ENCODE measurements at places on chromosomes 1 and 21.
A peak's percentile ranks its signal among the peaks of the same experiment; 100 is the strongest.

GRCh38 chr1:39178541-39179431 is 25.7 kb upstream of the MACF1 start:
- DNase-seq, result peak; percentile 38

GRCh38 chr1:31199949-31200348 is 39.7 kb downstream of the NKAIN1 start:
- no peak for DNase-seq

DNA sequence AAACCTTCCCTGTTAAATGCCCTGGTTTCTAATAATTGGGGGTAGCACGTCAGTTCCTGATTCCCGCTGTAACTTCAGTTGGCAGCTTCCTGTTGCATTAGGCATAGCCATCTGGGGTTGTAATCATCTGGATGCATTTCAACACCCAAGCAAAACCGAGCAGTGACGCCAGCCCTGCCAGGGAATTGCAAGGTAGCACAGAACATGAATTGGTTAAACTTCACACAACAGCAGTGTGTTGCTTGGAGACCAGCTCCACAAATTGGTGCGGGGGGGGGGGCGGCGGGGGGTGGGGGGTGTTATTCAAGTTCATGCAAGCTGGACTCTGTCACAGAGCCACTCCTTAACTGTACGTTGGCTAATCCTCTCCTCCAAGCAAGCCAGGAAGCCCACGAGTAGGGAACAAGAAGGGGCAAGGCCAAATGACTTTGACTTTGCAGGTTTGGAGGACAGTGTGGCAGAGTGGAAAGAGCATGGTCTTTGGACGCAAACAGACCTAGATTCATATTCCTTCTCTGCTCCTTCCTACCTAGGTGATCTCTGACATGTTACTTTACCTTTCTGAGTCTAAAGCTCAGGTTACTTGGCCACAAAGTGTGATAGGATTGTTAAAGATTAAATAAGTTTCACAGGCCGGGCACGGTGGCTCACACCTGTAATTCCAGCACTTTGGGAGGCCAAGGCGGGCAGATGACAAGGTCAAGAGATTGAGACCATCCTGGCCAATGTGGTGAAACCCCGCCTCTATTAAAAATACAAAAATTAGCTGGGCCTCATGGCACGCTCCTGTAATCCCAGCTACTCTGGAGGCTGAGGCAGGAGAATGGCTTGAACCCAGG is 4.7 kb downstream of the LAX1 start:
- peak; percentile 91 for DNase-seq

GRCh38 chr1:200029822-200030152 is 2.3 kb downstream of the NR5A2 start:
- DNase-seq, result no peak

DNA sequence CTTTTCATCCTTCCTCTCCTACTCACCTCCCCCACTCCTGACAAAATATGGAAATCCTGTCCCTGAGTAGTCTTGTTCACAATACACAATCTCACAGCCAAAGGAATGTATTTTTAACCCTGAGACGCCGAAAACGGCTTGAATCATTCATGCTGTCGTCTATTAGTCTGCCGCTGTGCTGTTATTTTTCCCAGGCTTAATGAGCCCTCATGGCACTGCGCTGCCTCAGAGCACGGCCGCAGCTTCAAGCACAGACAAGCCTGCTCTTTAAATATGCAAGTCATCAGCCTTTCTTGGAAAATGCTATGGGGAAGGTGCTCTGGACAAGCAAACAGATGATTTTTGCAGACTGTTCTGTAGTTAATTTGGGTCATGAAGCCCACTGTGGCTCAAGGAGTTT is 302.7 kb downstream of the DISC1 start:
- DNase-seq, result peak; percentile 53

GRCh38 chr1:86965012-86965826 is 50.8 kb downstream of the HS2ST1 start:
- DNase-seq, result peak; percentile 56

- DNase-seq, result no peak
These were observed 10.1 kb upstream of the IL10RB start for GRCh38 chr21:33256019-33256418.

DNA sequence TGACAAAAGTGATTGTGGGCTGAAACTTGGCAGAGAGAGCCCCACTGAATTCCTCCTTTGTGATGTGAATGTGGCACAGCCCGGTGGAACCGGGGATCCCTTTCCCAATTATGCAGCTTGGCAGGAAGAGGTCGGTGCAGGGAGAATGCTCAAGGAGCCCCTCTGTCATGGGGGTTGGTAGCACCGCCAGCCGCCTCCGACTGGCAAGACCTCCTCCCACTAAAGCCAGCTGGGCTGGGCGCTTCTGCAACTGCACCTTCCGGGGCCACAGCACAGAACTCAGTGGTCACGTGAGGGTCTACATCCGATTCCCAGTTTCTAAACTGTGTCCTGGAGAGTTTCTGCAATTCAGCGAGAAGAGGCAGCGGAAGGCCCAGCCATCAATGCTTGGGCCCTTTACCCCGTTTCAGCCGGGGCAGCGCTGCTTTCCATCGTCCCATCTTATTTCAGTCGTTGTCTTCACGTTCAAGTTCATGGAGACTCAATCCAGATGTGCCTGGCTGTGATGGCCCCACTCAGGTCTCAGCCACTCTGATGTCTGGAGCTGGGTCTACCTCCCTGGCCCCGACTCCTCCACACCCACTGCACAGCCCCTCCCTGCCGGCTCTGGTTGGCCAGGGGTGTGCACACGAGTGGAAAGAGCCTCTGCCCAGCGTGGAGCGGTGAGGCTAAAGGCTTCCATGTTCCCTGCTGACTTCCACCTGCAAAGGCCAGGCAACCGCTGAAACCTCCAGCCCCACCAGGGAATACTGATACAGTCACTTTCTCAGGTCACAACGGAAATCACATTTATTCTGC is 39.8 kb upstream of the FHAD1 start:
- no peak for DNase-seq

DNA sequence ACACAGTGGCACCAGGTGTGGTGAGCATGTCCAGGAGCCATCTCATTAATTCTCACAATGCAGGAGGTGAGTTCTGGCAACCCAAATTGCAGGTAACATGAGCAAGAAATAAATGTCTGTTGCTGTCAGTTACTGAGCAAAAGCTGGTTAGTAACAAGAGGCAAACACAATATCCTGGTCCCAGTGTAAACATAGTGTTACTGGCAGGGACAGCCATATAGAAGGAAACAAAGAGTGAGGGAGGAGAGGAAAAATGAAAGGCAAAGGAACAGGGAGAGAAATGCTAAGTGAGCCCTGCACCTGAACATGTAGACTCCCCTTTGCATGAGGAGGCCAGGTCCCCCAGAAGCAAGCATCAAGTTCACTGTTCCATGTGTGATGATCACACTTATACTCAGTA is 203.6 kb downstream of the TRABD2B start:
- no peak for DNase-seq

DNA sequence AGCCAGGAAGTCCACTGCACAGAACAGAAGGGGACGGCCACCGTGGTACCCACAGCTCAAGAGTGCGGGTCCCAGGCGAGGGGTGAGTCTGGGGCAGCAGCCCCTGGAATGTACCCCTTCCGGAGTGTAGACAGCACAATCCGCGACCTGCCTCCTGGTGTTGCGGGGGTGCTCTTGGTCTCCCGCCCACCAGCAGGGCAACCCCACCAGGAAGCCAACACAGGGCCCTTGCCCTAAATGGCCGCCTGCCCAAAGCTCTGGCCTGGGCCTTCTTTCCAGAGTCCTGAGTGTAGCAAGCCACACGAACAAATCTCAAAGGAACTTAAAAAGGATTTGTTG is 1.1 kb upstream of the SLC19A1 start:
- no peak for DNase-seq

DNA sequence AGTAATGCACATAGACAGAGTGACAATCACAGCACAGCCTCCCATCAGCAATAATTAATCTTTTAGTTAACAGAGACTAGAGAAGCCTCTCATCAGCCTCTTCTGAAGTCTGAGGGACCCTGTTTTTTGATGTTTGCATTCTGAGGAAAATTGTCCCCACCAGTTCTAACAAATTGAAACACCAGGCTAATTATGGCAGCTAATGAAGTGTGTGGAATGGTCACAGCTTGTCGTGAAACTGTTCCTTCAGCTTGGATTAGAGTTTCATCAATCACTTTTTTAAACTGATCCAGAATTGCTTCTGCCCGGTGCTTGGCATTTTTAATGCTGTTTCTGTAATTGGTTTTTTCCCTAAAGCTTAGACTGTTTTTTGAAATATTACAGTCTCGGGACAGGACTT is 208.0 kb downstream of the SPATA17 start:
- no peak for DNase-seq

GRCh38 chr1:228752675-228753265 is 17.5 kb downstream of the RHOU start:
- no peak for DNase-seq

DNA sequence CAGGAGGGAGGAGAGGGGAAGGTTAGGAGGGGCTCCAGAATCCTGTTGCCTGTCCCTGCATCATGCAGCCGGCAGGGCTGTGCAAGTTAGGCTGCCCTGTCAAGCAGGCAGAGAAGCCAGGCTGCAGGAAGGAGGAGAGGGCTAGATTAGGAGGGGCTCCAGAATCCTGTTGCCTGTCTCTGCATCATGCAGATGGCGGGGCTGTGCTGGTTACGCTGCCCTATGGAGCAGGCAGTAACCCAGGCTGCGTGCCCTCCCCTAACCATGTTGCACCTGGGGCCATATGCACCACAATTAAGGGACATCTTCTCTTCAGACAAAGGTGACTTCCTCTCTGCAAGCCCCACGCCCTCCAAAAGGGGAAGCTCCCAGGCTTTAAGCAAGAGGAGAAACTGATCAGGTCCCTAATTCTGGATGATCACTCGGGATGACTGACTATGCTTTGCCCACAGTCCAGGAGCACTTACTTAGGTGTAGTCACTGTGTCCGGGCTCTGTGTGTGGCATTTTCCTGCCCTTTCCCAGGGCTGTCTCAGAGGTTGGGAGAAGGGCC is 457.4 kb downstream of the SETD4 start:
- no peak for DNase-seq

DNA sequence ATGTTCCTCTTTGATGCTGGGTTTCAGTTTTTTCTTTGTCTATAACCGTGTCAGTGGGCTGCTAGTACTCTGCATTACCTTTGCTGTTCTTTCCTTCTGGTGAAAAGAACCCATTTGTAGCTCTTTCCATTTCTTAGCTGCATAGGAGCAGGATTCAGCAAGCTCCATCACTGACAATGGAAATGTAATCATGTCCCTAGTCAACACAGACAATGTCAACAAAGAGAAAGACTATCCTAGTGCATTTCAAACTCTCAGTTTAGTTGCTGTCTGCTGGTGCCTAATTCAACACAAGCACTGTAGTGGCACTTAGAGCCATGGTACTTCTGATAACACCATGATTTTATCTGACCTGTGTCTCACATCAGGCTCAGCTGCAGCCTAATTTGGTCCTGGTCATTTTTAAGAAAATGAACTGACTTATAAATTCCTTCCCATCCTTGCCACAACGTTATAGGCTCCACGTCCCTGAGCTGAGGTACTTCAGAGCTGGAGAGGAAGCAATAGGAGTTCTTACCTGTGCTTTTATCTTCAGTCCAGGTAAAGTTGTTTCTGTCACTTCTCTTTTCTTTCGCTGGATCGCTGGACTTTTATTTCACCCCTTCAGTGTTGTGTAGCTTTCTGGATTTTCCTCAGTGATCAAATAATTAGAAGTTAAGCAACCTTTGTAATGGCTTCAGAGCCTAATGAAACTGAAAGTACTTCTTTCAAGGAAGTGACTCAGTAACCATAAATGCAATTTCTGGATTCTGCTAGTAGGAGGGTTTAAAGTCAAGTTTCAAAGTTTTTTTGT is at the start of gene GBP3:
TSS of gene GBP3 (minus strand) at position 700 of the 793 bp plus-strand sequence. CDS start 2,145 bp downstream, outside the sequence.
- peak; percentile 60 for DNase-seq

- no peak for DNase-seq
These were observed 1.2 kb downstream of the HJV start for GRCh38 chr1:146020058-146021049.

GRCh38 chr1:195097316-195097715 is 1510.9 kb downstream of the KCNT2 start:
- DNase-seq, result no peak

GRCh38 chr1:181317261-181317930 is 165.9 kb upstream of the CACNA1E start:
- DNase-seq, result no peak

- DNase-seq, result no peak
These were observed 3.5 kb downstream of the YOD1 start for GRCh38 chr1:207047505-207047904.

DNA sequence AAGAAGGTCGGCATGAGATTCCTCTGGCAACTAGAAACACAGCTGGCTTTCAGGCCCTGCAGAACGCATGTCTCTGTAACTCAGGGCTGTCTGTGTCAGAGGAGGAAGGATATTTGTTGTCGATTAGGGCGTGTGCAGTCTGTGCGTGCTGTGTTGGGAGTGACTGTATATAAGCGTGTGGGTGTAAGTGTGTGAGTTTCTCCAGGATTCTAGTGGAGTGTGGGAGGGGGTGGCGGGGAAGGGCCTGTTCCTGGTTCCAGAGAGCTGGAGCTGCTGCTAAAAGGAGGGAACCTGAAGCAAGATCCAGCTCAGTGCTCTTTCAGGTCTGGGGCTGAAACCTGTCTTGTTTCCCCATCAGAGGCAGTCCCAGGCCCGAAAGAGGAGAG is 74.3 kb downstream of the SLC16A1 start:
- DNase-seq, result peak; percentile 46

- DNase-seq, result no peak
These were observed 247.3 kb downstream of the FOXD2 start for GRCh38 chr1:47684964-47685762.

GRCh38 chr1:53615101-53615500 is 123.9 kb downstream of the GLIS1 start:
- DNase-seq, result no peak

GRCh38 chr1:21622466-21623315 is 46.5 kb downstream of the RAP1GAP start:
- DNase-seq, result peak; percentile 91

- DNase-seq, result no peak
These were observed 34.4 kb upstream of the HP1BP3 start for GRCh38 chr1:20821466-20821865.

- DNase-seq, result no peak
These were observed 15.6 kb downstream of the HLX start for GRCh38 chr1:220894924-220895256.

- no peak for DNase-seq
These were observed 14.9 kb downstream of the SLC26A9 start for GRCh38 chr1:205928317-205928716.

- no peak for DNase-seq
These were observed 125.5 kb upstream of the HNRNPU start for GRCh38 chr1:244989813-244990212.

GRCh38 chr1:78088015-78088414 is 42.2 kb downstream of the GIPC2 start:
- no peak for DNase-seq

GRCh38 chr1:163440090-163440489 is 118.3 kb downstream of the NUF2 start:
- no peak for DNase-seq

Data from AG20443 (cell line).